ENCODE measurements at places on chromosomes 7 and 10.

GRCh38 chr7:72476608-72477305 lies 64.6 kb upstream of the CALN1 start:
- no peak for DNase-seq

DNA sequence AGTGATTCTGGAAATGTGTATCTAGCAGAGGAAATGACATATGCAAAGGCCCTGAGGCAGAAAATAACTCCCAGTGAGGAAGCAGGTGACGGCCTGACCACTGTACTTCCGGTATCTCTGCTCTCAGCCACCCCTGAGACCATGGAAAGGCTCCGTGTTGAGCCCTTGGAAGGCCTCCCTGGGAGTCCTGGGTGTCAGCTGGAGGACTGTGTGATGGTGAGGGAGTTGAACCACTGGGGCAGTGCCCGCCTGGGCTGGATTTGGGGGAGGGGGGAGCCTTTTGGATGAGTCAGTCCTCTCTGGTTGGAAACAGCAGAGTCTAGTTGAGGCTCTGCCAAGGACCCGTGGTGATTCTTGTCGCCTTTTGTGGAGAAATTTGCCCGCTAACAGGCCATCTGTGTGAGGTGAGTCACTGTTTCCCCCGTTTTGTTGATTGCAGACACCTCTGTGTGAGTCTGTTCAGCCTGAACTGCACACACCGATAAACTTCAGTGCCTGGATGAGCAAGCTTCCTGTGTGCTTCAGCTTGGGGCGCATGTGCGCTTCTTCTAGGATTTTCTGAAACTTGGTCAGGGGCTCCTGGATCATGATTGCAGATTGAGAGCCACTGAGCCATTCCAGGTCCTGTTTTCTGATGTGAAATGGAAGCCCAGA lies 98.6 kb downstream of the GRK5 start:
- DNase-seq = peak; percentile 97

DNA sequence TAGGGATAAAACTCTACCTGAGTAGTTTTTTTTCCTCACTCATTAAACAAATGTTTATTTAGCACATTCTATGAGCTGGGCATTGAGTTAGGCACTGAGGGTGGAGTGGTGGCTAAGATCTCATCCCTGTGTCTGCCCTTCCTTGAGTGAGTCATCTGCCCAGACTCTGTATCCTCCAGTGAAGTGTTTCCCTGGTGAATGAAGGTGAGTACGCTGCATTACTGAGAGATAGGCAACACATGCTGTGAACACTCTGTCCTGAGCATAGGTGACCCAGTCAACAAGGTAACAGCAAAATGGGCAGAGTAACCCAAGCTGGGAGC lies 5.8 kb downstream of the PITX3 start:
- DNase-seq = peak; percentile 75

DNA sequence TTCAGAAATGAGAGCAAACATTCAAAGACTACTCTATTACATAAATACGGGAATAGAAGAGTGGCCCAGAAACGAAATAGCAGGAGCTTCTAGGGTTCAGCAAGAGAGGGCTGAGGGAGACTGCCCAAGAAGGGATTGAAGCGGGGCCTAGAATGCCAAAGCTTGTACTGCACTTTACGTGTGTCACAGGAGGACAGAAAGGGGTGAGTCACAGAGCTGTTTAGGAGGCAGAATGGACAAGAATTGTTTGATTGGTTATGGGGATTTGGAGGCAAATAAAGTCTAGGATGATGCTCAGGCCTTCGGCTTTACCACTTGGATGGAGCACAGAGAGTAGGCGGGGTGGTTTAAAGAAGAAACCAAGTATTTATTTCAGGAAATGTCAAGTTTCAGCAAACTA lies 11.3 kb upstream of the FXYD4 start:
- no peak for DNase-seq

- no peak for DNase-seq
Measured at GRCh38 chr7:106721816-106722785, 61.1 kb upstream of the CCDC71L start.

GRCh38 chr7:44438816-44439215 lies 51.6 kb downstream of the NUDCD3 start:
- DNase-seq = no peak

DNA sequence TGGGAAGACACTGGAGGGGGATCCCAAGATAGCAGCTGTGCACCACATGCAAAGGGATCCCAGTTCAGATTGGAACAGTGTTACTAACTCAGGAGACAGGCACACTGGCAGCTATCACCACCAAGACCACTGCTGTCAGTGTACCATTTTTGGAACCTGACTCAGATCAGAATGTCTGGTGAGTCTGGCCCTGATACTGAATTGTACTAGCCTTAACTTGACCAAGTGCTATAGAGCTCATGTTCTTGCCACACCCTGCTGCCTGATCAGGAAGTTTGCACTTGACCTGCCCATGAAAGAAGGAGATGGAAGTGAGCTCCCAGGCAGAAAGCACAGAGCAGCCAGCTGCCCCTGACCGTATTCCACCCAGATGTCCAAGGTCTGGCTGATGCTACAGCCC lies 4.8 kb upstream of the PRRT4 start:
- DNase-seq = peak; percentile 81

- no peak for DNase-seq
Measured at GRCh38 chr10:56622335-56622973, 261.4 kb upstream of the ZWINT start.

DNA sequence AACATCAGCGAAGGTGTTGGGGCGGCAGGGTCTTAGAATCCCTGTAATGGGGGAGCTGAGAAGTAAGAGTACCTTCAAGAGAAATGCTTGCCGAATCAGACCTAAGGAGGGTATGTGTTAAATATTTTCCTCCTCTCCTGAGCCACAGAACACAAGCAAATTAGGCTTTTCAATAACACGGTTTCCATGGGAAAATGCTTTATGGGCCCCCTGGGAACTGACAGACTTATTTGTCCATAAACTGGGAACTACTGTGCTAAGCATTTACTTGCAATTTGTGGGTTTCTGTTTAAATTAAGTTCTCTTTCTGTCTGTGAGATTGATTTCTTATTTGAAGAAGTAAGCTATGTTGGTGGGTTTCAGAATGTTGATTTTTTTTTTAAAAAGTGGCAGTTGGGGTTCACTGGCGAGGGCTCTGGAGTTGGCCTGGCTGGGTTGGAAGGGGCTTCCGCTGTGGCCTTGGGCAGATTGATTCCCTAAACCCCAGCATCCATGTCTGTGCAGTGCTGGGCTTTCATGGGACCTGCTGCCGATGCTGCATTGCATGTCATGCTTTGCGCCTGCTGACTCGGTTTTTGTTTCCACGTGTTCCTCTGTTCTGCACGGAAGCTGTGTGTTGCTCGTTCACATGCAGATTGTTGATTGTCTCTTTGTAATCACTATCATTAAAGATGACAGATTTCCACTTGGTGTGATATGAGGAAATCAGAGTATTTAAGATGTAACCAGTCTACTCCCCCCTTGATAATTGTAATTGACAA lies 7.2 kb downstream of the RBM17 start:
- no peak for DNase-seq

- no peak for DNase-seq
Measured at GRCh38 chr7:90669492-90669891, 73.4 kb downstream of the CDK14 start.

DNA sequence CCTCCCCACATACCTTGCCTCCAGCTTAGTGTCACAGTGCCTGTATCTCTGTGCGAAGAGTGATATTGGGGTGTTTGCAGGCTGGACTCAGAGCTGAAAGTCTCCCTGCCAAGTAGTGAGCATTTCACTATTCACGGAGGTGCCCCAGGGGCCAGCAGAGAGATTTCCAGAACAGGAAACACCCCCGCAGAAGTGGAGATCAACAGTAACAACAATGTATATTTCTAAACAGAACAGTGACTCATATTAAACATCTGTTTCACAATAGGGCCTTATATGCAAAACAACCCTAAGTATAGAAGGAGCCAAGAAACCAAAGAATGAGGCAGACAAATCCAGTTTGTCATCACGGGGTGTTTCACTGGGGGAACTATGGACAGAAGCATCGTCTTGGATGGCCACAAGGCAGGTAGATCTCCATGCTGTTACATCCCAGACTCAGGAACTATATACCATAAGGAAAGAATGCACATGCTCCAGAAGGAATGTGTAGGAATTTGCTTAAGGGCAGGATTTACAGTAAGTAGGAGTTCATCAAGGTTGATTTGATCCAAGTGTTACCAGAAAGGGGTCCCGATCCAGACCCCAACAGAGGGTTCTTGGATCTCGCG lies 29.3 kb upstream of the CCL24 start:
- peak; percentile 93 for DNase-seq

DNA sequence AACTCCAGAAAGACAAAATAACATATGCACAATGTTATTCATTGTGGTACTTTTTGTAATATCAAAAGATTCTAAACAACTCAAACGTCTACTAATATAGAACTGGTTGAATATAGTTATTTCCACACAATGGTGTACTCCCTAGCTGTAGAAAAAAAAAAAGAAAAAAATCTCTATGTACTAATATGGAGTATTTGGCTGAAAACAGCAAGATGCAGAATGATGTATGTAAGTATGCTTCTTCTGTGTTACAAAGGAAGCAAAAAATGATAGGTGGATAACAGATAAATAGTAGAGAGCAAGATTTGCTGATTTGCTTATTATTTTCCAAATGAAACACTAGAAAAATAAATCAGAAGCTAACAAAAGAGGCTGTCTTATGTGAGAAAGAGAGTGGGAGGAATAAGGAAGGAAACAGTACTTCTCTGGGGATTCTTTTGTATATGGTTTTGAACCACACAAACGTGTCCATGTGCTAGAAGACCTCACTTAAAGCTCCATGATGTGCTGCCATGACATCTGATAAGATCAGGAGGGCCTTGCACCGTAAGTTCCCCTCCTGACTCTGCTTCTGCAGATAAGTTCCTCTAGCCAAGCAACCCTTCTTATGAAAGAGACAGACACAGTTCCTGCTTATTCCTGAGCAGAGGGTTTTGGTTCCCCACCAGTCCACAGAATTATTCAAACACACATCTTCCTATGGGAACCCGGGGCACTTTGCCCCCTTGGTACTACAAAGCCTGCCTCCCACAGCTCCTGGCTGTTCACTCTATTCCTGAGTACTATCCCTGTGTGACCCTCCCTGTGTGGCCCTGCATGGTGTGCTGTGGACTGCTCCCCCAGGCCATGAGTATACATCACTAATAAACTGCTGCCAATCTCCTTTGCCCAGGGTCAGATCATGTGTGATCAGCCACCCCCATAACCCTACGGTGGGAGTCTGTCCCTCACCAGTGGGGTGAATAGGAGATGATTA lies 159.1 kb downstream of the CCDC71L start:
- no peak for DNase-seq

GRCh38 chr7:12303062-12303461 lies 92.0 kb downstream of the TMEM106B start:
- peak; percentile 51 for DNase-seq

GRCh38 chr7:158550886-158551452 lies 36.7 kb downstream of the PTPRN2 start:
- no peak for DNase-seq

- peak; percentile 69 for DNase-seq
Measured at GRCh38 chr10:119750391-119751230, 24.8 kb downstream of the INPP5F start.

- DNase-seq = peak; percentile 3
Measured at GRCh38 chr7:15685358-15686294, 857 bp downstream of the MEOX2 start.
